ENCODE measurements at places on chromosomes 5 and 9.

- no peak for DNase-seq
Measured at GRCh38 chr9:88342246-88342645, 46.0 kb upstream of the SPIN1 start.

GRCh38 chr5:89351222-89351621 lies 468.2 kb upstream of the MEF2C start:
- no peak for DNase-seq

DNA sequence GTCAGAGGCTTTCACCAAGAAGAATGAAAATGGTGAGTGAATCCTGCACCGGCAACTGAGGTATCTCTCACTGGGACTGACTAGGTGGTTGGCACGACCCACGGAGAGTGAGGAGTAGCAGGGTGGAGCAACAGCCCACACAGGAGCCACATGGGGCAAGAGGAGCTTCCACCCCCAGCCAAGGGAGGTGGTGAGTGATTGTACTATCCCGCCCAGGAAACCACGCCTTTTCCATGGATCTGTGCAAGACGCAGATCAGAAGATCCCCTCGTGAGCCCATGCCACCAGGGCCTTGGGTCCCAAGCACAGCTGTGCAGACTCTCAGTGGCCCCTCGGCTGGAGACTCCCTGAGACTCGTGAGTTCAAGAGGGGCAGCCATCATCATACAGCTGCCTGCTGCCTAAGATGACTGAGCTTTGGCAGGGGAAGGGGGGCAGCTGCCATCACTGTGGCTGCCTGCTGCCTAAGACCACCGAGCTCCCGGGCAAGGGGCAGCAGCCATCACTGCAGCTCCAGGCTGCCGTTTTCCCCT lies 229.5 kb downstream of the AP3B1 start:
- DNase-seq, result no peak

DNA sequence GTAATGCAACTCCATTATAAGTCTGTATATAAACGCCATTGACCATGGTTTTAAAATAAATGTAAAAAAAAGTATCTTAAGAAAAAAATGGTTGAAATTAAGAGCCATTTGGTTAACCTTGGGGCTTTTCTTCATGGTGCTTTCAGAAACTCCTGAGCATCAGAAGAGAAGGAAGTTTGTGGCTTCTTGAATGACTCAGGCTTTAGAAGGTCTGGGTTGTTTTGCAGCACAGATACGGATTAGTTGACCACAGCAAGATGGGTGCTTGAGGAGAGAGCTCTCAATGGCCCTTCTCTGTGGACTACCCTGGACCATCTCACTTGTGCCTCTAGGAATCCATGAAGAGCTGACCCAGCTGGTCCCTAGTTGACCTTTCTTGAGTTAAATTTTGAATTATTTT lies 189.5 kb downstream of the TMEM38B start:
- no peak for DNase-seq

DNA sequence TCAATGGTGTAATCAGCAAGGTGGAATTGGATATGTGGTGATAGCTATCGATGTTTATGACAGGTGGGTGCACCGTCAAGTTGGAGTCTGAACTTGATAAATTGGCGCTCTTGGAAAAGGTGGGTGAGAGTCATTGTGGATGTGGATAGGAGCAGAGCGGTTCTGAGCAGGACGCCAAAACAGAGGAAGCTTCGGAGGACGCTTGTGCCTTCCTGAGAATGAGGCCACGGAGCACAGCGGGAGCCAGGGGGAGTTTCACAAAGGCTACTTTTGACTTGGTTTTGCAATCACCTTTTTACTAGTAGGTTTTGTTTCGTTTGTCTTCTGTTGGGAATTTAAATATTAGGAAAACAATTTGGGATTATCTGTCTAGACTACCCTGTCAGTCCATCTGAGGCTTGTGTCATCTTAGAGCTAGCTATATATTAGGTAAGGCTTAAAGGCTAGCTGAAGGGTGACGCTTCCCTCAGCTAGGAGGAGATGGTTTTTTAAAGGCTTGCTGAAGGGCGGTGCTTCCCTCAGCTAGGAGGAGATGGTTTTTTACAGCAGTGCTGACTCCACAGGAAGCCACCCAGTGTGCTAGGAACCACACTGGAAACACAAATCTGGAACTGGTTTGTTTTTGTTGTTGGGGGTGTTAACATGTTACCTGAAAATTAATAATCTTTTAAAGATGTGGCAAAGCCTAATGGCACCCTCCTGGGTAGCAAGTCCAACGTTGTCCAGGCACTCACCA lies 142.4 kb upstream of the IRX4 start:
- no peak for DNase-seq
